Fibroblast of lung (primary cell): ENCODE measurements at places on chromosomes 5 and 9. TPM values are rescaled to one million over a fixed set of nuclear protein-coding genes. Genes with fewer than 3 reads are reported as not detected.

DNA sequence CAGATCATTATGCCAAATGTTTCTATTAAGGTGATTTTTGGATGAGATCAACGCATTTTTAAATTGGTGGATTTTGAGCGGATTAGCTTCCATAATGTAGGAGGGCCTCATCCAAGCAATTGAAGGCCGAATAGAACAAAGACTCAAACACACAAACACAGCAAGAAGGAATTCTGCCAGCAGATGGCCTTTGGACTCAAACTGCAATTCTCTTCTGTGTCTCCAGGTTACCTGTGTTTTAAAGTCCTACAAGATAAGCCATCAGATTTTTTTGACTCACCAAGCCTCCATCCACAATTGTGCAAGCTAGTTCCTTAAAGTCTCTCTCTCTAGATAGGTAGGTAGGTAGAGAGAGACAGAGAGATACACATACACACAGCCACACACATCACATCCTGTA is 25.5 kb downstream of the CDH6 start:
- DNase-seq, result no peak

DNA sequence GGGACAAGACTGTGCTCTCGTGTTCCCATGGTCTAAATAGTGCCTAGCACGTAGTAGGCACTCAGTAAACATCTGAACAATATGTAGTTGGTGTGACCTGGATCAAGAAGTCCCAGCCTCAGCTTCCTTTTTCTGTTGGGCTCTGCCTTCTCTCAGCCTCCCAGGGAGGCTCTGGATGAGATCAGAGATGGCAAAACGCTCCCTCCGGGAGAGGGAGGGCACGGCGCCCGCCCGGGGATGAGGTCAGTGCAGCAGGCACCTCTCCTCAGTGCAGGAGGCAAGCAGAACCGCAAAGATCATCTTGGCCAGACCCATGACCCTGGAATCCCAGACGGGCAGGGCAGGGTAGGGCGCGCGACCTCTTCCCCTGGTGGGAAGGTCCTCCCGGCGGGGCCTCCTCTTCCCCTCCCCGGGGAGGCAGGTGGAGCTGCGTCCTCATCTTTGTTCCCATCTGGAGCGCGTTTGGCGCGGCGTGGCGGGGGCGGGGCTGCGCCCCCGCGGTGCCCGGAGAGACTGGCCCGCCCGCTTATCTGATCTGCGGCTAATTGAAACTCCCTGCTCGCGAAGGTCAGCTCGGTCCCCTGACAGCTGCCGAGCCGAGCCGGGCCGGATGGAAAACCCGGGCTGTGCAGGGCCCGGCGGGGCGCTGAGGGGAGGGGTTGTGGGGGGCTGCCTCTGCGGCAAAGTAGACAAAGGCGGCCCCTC is 60.9 kb downstream of the CXXC5 start:
- peak; percentile 61 for DNase-seq

- DNase-seq, result no peak
Observed at GRCh38 chr5:21765406-21765805, 1087.7 kb downstream of the CDH12 start.

Gene LCN1
- polyA plus RNA-seq, result not detected in 2 replicates

Gene HSPB3
- polyA plus RNA-seq, result 5.3 and 18.6 TPM in 2 replicates

DNA sequence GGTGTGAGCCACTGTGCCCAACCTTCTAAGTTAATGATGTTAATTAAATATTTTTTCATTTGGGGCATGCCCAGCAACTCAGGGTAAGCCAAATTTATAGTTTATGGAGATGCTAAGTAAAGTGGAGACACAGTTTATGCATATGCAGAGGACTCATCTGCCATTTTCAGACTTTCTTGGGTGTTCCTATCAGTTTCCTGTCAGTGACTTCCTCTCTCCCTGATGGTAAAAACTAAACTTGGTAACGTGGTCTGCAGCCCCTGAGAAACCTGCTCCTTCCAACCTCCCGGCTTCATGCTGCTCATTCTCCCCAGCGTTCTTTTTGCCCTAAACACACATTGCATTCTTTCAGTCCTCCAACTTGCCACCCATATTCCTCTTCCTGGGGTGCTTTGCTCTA is 48.4 kb upstream of the TUT7 start:
- DNase-seq, result no peak

GRCh38 chr9:134552349-134552990 is 89.1 kb upstream of the COL5A1 start:
- no peak for DNase-seq

DNA sequence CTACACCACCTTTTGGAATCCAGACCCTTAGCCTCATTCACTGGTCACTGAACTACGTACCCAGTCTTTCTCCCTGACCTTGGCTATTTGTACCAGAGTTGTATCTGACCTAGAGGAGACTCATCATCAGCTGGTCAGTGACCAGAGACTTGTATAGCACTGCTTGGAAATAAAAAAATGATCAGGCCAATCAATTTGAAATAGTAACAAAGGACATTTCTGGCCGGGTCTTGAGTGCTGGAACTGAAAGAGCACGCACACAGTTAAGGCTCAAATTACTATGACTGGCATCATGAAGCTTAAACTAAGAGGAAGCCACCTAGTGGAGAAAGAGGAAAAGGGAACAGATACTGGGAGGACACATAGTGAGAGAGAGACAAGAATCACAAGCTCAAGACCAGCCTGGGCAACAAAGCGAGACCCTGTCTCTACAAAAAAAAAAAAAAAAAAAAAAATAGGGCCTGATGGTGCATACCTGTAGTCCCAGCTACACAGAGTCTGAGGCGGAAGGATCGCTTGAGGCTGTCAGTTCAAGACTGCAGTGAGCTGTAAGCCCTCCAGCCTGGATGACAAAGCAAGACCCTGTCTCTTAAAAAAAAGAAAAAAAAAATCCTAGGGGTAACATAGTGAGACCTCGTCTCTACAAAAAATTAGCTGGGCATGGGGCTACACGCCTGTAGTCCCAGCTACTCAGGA is 12.8 kb upstream of the SRP19 start:
- DNase-seq, result peak; percentile 72

DNA sequence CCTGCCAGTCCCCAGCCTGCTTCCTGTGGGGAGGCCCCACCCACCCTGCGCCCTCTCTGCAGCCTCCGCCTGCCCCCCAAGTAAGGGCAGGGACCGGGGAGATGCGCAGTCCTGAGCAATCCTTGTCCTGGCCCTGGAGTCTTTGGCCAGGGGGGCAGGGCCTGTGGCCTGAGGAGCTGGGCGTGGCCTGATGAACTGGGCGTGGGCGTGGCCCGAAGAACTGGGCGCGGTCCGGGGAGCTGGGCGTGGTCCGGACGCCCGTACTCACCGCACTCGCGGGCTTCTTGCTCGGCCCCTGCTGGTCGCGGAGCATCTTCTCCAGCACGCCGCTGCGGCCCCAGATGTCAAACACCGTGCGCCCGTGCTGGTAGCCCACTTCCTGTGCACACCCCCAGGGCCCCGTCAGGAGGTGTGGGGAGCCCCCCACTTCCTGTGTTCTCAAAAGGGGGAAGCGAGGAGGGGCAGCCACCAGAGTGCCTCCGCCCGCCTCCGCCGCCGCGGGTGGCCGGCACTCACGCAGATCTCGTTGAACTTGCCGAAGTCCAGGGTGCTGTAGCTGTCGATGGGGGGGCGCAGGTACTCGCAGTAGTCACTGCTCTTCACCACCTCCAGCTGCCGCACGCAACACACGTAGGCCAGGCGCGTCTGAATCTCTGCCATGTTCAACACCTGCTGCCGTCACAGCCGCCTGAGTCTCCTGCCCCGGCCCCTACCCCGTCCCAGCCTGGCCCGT is 2.7 kb upstream of the NSMF start:
- peak; percentile 37 for DNase-seq
